ENCODE measurements at places on chromosomes 7 and 10.

GRCh38 chr7:83695128-83695960 is 46.4 kb upstream of the SEMA3E start:
- DNase-seq: no peak

- DNase-seq: no peak
These were observed 506.6 kb upstream of the POT1 start for GRCh38 chr7:125436220-125436619.

DNA sequence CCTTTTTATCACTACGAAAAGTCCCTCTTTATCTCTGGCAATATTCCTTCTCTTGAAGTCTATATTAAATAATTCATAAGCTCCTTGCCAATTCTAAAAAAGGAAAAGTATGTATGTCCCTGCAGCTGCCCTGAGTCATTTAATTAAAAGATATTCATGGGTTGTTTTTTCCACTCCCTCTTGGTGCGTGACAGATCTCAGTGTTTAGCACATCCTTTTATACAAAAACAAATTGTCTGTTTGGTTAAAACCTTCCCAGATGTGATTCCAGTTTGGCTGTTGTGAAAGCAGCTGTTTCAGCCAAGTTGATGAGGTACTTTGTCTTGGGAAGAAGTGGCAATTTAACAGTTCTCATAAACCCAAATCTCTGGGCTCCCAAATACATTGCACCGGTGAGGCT is 33.8 kb upstream of the PRLHR start:
- DNase-seq: no peak

DNA sequence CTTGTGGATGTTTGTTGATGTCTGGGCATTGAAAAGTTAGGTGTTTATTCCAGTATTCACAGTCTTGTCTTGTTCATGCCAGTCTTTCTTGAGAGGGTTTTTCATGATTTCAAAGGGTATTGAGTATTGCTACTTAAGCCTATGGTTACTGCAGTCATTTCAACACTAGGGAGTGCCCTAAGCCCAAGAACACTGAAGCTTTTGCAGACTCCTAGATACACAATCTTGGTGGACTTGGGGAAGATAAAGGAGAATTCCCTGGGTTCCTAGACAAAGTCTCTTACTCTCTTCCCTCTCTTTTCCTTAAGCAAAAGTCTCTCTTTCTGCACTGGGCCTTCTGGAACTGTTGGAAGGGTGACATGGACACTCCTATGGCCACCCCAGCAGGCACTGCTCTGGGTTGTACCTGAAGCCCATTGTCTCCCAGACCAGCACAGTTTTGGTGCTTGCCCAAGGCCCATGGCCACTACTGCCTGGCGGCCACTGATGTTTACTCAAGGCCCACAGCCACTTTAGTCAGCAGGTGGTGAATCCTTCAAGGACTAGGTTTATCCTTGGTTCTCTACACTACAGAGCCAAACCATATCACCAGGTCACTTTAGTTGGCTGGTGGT is 24.9 kb downstream of the SAMD9 start:
- DNase-seq: no peak

- no peak for DNase-seq
These were observed 40.9 kb downstream of the ANTXRL start for GRCh38 chr10:46327685-46328084.
